NCI-H748 treated with DMSO at 0.1 percent for 48 hours (cell line): ENCODE measurements at places on chromosomes 13 and 19.
A peak's percentile ranks its signal among the peaks of the same experiment; 100 is the strongest.

GRCh38 chr19:5103812-5104410 is 135.0 kb downstream of the KDM4B start:
- DNase-seq, result no peak

GRCh38 chr19:280541-281009 is 10.6 kb downstream of the PLPP2 start:
- DNase-seq, result peak; percentile 27

DNA sequence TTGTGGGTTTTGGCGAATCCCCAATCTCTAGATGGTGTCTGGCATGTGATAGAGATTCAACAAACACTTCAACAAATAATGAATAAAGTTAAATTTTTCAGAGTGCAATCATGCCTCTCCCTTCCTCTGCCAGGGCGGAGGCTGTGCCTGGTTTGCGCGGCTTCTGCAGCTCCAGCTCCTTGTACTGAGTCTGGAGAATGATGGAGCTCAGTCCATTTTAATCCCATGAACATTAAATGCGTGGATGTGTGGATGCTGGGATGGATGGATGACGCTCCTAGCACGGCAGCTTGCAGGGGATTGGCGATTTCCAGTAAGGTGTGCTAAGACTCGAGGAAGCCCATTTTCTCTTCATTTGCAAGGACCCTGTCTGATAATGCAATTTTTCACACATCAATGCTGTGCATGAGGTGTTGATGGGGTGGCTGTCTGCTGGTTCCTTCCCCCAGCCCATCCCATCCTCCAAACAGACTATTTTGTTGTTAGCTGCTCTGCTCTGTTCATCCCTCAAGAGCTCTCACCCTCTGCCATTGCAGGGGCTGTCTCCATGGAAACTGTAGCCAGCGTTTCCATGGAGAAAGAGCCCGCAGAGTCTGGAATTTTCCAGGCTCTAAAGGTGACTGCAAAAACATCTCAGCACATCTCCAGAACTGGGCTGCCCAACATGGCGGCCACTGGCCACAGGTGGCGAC is 92.6 kb upstream of the PEG3 start:
- DNase-seq, result no peak

DNA sequence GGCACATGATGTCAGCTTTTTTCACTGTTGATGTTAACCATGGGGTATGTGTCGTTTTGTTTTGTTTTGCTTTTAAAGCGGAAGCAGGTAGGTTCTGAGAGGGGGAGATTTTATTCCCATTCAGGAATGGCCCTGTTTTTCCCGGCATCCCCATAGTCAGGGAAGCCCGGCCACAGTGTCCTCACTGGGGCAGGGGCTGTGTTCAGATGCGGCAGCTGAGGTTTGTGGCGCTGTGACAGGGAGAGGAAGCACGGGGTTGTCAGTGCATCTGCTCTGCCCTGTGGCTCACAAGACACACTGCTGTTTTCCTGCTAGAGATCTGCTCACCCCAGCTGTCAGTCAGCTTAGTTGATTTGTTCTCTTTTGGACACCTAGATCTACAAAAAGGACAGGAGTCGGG is 27.6 kb downstream of the ANKRD27 start:
- no peak for DNase-seq

DNA sequence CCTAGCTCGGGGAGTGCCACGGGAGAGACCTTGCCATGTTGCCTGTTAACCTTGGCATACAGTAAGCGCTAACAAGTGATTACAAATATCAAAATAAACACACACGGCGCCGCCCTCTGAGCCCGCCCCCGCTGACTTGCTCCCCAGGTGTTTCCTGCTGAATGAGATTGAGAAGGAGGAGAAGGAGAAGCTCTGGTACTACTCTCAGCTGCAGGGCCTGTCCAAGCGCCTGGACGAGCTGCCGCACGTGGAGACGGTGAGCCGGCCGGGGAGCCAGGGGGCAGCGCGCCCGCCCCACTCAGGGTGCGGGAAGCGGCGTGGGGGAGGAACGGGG is 5.0 kb downstream of the APC2 start:
- DNase-seq, result no peak

DNA sequence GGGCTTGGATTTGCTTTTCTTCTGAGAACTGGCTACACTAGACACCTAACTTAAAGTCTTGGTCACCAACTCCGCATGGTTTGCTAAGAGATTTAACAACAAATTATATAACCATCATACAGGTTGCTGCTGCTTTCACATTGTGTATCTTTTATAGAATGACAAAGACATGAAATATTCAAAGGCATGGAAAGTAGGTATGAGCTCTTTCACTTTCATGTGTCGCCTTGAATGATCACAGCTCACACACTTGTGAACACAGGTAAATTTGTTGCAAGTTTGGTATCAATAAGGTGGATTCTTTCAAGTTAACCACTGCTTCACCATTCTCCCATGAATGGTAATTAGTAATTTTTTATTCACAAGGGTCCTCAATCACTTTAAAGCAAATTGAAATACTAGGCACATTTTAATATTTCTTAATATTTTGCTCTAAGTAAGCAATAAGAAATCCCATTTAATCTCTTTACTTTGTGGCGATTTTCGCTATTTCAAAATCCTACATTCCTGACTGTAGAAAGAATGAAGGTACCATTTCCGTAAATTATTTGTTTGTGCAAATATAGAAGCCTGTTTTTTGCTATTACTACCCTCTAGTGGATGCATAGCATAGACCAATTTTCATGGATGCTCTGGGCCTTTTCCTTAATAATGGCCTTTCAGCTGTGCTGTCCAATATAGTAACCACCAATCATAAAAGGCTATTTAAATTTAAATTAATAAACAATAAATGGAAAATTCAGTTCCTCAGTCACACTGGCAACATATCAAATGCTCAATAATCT is 45.5 kb upstream of the FREM2 start:
- DNase-seq, result peak; percentile 29

DNA sequence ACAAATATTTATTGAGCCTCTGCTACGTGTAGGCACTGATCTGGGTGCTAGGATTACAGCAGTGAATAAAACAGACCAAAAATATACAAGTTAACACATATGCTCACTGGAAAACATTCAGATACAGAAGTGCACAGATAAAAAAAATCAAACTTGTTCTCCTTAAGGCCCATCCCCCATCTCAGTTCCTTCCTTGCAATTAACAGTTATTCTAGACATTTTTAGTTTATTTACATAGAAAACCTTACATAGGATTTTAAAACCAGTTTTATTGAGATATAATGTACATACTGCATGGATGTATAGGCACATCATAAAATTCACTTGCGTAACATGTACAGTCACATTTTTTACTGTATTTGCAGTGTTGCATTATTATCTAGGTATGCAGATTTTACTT is 36.5 kb upstream of the HMGB1 start:
- DNase-seq, result no peak

GRCh38 chr13:114033541-114034315 is 59.9 kb upstream of the C13orf46 start:
- no peak for DNase-seq

GRCh38 chr19:58325311-58326022 is 1.3 kb upstream of the ZSCAN22 start:
- peak; percentile 15 for DNase-seq

- DNase-seq, result no peak
Observed at GRCh38 chr13:99273128-99273527, 14.9 kb upstream of the GPR18 start.

DNA sequence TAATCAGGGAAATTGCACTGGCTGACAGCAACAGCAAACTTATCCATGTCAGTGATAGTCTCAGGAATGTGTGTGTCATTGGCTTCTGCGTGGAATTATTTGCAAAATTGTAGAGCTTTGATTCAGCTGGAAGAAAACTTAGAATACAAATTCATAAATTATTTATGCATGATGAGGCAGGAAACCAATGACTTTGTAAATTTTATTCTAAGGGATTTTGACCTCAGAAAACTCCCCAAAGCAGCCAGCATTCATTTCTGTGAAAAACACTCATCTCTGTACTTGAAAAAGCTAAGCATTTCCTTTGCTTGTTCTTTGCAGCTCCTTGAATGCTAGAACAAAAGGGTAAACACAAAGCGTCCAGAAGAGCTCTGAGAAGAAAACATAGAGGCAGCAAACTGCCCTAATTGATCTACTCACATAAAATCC is 162.4 kb downstream of the DCT start:
- DNase-seq, result no peak
